Natural killer cell (primary cell): ENCODE measurements at places on chromosomes 16 and 17. TPM values are rescaled to one million over a fixed set of nuclear protein-coding genes. Genes with fewer than 3 reads are reported as not detected.

Gene PRAC1
- total RNA-seq: not detected

Gene PDILT
- total RNA-seq: not detected

Gene GP1BA
- 0.25 TPM for total RNA-seq

Gene HBA2
- 3.2 TPM for total RNA-seq

Gene ST3GAL2
- 25.9 TPM for total RNA-seq

Gene CLEC19A
- not detected for total RNA-seq
